CMK (cell line): ENCODE measurements at places on chromosomes 5 and 9.
A peak's percentile ranks its signal among the peaks of the same experiment; 100 is the strongest.

DNA sequence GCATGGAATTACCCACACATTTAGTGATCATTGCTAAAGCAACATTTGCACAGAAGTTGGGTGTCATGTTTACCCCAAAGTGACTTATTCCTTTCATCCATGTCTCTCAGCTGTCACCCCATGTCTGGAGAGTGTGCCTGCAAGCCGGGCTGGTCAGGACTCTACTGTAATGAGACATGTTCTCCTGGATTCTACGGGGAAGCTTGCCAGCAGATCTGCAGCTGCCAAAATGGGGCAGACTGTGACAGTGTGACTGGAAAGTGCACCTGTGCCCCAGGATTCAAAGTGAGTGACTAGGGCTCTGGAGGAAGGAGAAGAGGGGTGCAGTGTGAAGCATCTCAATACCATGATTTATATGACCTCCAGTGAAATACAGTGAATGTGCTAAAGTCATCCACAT, 99.9 kb upstream of the PRRC1 start:
- no peak for DNase-seq

- DNase-seq, result no peak
Observed at GRCh38 chr9:97904725-97905124, 17.6 kb downstream of the TRMO start.

- no peak for DNase-seq
Observed at GRCh38 chr9:137665697-137666512, 47.1 kb downstream of the EHMT1 start.

- DNase-seq, result no peak
Observed at GRCh38 chr5:142427015-142427364, 102.2 kb upstream of the SPRY4 start.

DNA sequence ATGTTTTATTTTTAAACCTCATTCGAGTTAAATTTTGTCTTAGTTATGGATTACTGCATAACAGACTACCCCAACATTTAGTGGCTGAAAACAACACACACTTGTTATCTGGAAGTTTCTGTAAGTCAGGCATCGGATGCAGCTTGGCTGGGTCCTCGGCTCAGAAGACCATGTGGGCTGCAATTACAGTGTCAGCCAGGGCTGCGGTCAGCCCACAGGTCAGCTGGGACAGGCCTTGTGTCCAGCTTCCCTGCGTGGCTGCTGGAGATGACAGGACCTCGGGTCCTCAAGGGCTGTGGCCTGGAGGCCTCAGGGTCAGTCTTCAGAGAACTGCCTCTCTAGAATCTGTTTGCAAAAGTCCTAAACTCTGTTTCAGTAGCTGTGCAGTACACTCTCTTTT, 219.0 kb upstream of the IRX1 start:
- no peak for DNase-seq

- DNase-seq, result no peak
Observed at GRCh38 chr5:105789246-105789645, 1881.5 kb downstream of the EFNA5 start.

DNA sequence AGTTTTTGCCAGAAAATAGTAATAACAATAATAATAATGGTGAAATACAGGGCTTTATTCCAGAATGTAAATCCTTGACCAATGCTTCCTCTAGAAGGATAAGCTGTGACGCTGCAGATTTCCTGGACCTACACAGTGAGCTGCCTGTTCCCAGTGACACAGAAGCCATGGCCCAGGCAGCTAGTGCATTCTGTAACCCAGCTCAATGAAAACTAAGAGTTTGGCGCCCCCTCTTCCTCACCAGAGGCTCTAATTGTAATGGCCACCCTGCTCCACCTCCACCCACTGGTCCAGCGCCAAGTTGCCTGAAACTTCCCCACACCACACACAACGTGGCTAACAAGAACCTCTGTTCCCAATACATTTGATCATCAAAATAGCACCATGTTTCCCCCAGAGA, 248.1 kb downstream of the CETN3 start:
- peak; percentile 7 for DNase-seq

GRCh38 chr5:66621736-66622135, 25.5 kb downstream of the MAST4 start:
- DNase-seq, result no peak

DNA sequence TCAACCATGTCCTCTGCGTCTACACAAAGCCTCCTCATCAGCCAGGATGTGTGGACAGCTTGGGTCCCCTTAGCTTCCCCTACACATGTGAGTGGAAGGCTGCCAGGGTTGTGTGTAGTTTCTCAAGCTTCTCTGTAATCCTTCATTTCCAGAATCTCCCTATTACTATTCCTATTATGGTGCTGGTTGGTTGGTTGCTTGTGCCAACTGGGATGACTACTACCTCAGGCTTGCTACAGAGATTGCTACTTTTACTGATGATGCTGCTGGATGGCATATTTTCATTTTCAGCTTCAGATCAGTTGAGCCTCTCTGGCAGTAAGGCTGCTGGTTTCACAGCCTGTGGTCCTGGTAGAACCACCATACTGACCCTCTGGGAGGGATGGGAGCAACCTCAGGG, 39.9 kb downstream of the ATG10 start:
- DNase-seq, result no peak

- DNase-seq, result no peak
Observed at GRCh38 chr5:39517800-39518199, 93.0 kb upstream of the DAB2 start.

GRCh38 chr9:128983536-128983935, 36.0 kb downstream of the NUP188 start:
- no peak for DNase-seq

GRCh38 chr5:22787807-22788206, 65.3 kb downstream of the CDH12 start:
- DNase-seq, result no peak

DNA sequence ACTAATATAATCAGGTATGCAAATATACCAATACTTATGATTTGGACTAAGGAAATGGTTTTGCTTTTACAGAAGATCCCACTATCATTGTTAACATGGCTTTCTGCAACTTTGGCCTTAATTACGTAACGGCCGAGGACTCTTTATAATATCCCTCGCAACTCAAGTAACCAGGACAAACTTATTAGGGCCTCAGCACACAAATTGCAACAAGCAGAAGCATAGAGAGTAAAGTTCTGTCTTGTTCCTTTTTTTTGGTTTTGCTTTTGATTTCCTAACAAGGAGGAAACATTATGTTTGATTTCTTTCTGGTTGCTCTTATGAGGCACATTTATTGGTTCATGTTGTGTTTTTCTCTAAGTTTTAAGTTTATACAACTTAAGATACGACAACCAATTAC, 60.4 kb downstream of the RORB start:
- DNase-seq, result no peak

GRCh38 chr9:37776328-37776727, 8.5 kb downstream of the EXOSC3 start:
- no peak for DNase-seq

DNA sequence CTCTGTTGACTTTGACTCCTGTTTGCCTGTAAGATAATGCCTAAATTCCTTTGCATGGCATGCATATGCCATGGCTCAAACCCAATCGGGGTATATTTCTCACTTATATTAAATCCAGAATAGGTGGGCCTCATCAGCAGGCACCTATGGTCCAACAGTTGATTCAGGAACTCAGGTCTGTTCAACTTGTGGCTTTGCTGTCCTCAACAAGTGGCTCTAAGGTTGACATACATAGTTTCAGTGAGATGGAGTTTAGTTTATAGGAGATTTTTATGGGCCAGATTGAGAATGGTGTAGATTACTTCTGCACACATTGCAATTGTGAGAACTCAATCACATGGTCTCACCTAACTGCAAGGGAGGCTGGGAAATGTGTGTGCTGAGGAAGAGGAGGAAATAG, 31.6 kb upstream of the PTGER4 start:
- no peak for DNase-seq

- DNase-seq, result no peak
Observed at GRCh38 chr5:142110046-142110531, 1.5 kb downstream of the NDFIP1 start.

DNA sequence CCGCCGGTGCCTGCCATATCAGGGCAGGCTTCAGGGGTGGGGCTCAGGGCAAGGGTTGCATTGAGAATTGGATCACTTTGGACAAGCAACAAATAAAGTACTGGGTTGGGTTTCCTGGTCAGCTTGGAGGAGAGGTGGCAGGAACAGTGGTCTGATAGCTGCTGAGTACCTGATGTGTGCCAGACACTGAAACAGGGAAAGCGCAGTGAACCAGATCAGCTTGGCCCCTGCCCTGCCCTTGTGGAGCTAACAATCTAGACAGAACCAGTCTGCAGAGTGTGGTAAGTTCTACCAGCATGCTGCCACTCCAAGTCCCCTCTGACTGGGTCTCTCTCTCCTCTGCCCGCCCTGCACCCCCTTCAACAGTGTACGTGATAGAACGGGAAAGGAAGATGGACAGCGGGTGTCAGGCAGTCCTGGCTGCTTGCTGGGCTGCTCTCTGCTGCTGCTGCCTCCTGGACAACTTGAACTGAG, 53.4 kb downstream of the CYSTM1 start:
- no peak for DNase-seq

- no peak for DNase-seq
Observed at GRCh38 chr5:107268241-107268640, 402.5 kb downstream of the EFNA5 start.

DNA sequence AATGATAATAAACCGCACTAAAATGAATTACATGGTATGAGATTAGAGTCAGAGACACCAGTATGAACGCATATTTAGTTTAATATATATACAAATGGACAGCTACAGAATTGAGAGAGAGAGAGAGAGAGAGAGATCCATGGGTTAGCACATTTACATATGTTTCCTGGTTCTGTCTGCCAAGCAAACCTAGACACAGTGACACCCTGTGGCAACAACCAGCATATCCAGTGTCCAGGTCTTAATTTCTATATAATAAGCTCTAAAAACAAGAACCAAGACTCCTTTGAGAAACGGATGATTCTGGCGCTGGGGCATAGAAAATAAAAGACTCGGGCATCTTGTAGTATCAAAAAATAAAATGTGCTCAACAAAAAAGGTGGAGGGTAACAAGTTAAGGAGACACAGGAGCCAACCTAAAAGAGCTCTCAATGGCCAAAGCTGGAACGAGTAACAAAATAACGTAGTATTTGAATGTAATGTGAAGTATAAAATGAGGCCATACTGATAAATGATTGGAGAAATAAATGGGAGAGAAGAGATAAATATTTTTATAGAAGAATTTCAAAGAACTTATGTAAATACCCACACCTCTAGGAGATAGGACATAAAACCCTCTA, 84.5 kb downstream of the RFX3 start:
- DNase-seq, result peak; percentile 9

DNA sequence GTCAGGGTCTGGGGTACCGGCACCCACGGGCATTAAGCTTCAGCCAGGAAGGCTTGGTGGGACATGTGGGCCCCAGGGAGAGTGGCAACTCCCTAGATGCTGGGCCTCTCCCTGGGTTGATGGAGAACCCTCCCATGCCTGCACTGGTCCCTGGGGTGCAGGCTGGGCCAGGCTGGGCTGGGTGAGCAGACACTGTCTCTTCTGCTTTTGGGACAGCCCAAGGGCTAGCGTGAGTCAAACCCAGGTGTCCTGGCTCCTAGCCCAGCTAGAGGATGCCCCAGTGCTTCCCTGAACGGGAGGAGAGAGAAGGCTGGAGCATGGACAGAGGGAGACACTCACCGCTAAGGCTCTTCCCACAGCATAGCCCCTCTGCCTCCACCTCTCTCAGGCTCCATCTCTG, 5.7 kb upstream of the AQP7 start:
- DNase-seq, result no peak

DNA sequence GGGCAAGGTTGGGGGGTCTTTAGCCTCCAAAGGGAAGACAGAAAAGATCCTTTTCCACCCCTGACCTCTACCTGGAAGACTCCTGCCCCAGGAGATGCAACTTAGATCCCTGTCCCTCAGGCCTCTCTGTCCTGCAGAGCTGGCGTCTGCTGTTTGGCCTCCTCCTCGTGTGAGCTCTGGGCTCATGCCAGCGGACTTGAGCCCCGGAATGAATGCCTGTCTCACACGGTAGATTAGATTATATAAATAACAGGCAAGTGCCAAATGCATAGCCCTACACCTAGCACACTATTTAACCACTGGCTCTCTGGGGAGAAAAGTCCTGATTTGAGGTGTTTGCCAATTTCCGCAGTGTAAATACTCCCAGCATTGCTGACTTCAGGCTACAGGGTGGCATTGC, 1.4 kb upstream of the WNK2 start:
- no peak for DNase-seq
